ENCODE measurements at places on chromosomes 7 and 10. TPM values are rescaled to one million over a fixed set of nuclear protein-coding genes. Genes with fewer than 3 reads are reported as not detected.

GRCh38 chr10:70582793-70583668 lies 19.5 kb downstream of the PRF1 start:
- DNase-seq = no peak

GRCh38 chr7:129522088-129522970 lies 20.0 kb downstream of the SMKR1 start:
- peak; percentile 37 for DNase-seq

DNA sequence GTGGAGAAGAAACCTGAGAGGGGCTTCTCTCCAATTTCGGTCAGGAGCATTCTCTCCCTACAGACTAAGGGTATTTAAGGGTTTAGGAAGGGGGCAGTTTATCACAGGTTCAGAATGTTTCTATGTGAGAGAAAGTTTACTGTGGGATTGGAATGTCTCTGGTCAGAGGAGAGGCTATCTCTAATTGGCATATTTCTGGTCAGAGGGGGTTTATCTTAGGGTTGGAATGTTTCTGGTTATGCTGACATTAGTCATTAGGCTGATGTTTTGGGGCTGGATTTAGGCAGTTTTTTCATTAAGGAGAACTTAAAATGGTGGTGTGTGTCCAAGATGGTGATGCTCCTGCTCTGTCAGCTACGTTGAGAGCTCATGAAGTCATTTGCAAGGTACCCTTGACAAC lies 758.0 kb downstream of the TYW1 start:
- DNase-seq = no peak

DNA sequence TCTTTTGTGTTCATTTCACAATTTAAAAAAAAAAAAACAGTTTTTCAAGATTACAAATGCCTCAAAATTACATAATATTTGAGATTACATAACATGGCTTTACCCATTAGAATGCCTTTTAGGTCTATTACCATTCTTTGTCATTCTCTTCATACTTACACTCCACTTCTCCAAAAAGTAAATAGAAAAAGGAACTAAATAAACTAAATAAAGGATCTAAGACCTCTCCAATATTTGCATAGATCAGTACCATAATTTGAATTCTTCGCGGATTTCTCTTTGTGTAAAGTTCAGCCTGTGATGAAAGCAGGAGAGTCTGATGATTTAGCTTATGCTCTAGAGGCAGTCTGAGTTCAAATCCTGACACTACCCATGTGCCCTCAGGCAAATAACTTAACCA lies 56.4 kb upstream of the C1GALT1 start:
- DNase-seq = no peak

The NRG3 gene
- 3.2 TPM for total RNA-seq

DNA sequence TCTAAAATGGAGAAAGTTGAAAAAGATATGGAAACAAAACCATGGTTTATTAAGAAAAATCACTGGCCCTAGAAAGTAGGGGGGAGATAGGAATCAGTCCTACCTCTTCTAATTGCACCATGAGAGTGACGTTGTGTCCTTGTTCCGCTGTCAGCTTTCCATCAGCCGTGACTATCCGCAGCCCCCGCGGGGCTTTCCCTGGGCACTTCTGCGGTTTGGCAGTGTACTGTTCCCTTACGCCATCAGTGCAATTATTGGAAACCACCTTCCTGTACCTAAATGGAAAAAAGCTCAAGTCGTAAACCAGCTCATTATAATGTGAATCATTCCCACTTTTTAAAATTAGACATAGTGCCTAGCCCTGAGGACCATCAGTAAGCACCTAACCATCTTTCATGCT lies 512.2 kb downstream of the SORCS1 start:
- peak; percentile 63 for DNase-seq

The MAGI2 gene
- 64.2 TPM for total RNA-seq

GRCh38 chr7:155878250-155878649 lies 66.0 kb upstream of the SHH start:
- DNase-seq = no peak

The ELFN1 gene
- total RNA-seq = 40.0 TPM

The LRRC17 gene
- 0.34 TPM for total RNA-seq

The CTAGE15 gene
- total RNA-seq = not detected
